Cerebellar cortex (tissue), 1 donor: ENCODE measurements at places on chromosomes 7 and 10.

- DNase-seq = no peak
These were observed 336.9 kb downstream of the ADARB2 start for GRCh38 chr10:1400101-1401070.

- DNase-seq = no peak
These were observed 12.4 kb downstream of the DIP2C start for GRCh38 chr10:677038-677437.

GRCh38 chr7:81161451-81162075 lies 242.7 kb upstream of the SEMA3C start:
- no peak for DNase-seq

- no peak for DNase-seq
These were observed 178.8 kb upstream of the AKR1E2 start for GRCh38 chr10:4647109-4647785.

DNA sequence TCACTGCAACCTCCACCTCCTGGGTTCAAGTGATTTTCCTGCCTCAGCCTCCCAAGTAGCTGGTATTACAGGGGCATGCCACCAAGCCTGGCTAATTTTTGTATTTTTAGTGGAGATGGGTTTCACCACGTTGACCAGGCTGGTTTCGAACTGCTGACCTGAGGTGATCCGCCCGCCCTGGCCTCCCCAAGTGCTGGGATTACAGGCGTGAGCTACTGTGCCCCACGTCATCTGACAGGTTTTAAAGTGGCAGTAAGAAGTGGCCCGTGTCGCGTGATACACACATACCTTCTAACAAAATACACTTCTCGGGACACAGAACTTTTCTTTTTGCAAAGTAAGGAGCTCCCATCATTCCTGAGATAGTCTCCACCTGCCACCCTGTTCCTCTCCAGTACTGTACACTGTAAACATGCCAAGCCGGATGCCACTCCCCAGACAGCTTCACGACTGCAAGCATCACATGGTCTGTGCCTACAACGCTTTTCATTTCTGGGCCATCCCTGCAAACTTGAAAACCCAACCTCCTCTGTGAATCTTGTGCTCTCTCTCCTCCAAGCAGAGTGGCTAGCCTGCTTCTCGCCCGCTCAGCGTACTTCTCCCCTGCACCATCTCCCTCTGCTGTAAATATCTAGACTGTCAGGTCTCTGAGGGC lies 256.3 kb upstream of the KLF14 start:
- DNase-seq = no peak

GRCh38 chr10:114491933-114492332 lies 87.6 kb upstream of the AFAP1L2 start:
- peak; percentile 94 for DNase-seq

DNA sequence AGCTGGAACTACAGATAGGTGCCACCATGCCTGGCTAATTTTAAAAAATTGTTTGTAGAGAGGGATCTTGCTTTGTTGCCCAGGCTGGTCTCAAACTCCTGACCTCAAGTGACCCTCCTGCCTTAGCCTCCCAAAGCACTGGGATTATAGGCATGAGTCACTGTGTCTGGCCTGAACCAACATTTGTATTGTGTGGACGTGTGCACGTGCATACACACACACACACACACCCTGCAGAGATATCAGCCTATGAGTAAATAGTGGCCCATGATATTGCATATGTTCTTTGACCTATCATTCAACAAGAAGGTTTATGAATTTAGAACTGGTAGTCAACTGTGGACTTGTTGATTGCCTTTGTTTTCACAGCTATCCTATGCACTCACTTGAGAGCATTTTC lies 161.6 kb downstream of the BAMBI start:
- no peak for DNase-seq

- no peak for DNase-seq
These were observed 16.1 kb upstream of the C10orf71 start for GRCh38 chr10:49282879-49283341.

- DNase-seq = no peak
These were observed 80.6 kb upstream of the OIT3 start for GRCh38 chr10:72812753-72813430.

DNA sequence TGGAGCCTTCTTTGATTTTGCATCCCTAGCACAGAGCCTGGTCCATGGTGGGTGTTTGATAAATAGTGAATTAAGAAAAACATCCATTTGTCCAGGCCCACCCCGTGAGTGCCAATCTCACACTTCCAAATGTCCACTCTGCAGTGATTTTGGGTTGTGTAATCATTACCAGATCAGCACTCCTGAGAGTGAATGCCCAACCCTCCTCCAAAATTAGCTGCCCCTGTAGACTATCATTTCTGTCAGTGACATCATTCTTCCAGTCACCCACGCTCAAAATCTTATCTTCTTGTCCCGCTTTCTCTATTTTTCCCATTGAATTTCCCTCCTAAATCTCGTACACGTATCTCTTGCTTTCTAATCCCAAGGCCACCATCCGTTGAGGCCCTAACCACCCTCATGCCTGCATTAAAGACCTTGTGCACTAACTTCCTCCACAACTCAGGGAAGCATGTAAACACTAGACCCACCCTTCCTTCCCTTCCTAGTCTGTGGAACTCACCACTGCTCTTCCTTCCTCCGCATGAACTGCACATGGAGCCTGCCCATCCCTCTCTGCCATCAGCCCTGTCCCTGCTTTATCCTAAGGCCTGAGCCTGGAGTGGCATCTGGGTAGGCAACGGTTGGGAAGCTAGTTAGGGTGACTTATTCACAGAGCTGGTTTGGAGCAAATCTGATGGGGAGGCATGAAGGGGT lies 32.8 kb downstream of the PIK3AP1 start:
- DNase-seq = no peak

DNA sequence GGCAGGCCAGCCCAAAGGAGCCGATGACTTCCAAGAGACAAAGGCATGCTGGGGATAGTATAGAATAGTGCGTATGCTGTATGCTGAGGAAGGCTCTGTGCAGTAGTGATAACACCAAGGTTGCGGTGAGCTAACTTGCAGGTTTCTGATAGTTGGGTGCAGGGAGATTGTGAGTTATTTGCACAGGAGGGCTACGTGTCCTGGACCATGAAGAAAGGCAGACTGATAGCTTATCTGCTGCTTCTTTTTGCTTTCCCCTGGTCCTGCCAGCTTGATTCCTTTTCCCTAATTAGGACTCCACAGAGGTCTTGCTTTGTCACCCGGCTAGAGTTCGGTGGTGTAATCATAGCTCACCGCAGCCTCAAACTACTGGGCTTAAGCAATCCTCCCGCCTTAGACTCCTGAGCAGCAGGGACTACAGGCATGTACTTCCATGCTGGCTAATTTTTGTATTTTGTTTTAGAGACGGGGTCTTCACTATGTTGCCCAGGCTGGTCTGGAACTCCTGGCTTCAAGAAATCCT lies 43.9 kb upstream of the ARHGAP12 start:
- no peak for DNase-seq

DNA sequence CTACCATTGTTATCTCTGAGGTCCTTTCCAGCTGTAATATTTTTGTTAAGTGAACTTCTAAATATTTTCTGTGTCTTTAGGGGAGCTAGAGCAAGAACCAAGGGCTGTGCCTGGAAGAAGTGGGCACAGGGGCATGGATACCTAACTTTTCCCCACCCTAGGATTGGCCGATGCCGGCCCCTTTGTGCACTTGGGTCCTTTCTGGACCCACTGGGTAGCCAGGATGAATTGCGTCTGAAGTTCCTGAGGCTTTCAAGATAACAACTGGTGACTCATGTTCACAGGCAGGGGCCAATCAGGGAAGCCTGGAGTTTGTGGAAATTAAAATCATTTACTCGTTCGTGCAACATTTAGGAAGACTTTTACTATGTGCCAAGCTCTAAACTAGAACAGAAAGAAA lies 758 bp downstream of the DPCD start:
- no peak for DNase-seq

- DNase-seq = no peak
These were observed 9.9 kb downstream of the TWIST1 start for GRCh38 chr7:19107356-19108146.

DNA sequence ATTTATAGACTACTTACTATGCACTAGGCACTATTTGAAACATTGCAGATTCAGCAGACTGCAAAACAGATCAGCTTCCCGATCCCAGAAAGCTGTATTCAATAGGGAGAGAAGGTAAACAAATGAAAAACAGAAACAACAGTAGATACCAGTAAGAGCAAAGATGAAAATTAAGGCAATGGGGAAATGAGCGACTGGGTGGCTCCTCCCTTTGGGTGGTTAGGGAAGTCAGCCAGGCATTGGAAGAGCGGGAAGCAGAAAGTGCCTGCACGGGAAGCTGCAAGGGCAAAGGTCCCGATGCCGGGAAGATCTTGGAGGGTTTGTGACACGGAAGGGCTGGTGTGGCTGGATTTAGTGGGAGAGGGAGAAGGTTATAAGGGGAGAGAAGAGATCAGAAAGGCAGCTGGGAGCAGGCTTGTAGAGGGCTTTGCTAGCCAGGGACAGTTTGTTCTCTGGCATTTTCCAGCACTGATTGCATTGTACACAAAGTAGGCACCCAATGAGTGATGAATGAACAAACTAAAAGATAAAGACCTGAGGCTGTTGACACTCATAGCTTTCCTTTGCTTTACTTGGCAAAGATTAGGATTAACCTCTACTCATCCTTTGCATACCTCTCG lies 67.8 kb downstream of the NAMPT start:
- DNase-seq = peak; percentile 6

- DNase-seq = no peak
These were observed 102.6 kb upstream of the SFMBT2 start for GRCh38 chr10:7513455-7513854.

DNA sequence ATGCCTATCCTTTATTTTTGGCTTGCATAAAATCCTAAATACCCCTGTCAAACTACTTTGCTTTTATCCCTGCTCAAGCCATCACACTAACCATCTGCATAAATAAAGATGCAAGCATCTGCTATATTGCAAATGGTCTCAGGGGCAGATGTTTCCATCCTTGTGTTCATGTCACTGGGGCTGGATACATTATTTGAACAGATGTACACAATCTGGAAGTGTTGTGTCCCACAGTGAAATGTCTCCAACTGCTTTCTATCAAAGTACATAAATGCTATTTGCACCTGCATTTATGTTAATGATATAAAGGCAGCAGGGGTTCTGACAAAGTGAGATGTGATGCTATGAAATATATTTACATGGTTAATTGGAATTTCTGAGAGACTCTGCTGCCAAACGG lies 163.1 kb downstream of the ZNF438 start:
- no peak for DNase-seq
